Activated T-helper 1 cell treated with anti-CD3 and anti-CD28 coated beads, Interleukin-2, amount 50 U/mL, for 16 hours (primary cell): ENCODE measurements at places on chromosomes 3 and 15.

DNA sequence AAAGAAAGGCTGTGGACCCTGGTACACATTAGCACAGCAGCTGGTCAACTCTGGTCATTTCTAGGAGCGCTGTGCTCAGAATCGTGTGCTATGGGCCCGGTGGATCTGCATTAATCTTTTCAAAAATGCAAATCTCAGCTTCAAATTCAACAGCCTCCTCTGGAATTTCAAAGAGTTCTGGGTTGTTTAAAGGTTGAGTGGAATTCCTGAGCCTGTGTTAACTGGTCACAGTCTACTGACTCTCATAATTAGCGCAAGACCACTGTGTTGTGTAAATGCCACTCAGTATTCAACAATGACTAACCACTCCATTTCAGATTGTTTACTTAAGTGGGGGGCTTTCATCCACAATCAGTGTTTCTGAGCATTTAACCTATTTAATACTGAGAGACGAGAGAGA lies 2.7 kb upstream of the ARNT2 start:
- DNase-seq, result no peak

GRCh38 chr15:98610991-98611390 lies 37.3 kb upstream of the IGF1R start:
- no peak for DNase-seq

DNA sequence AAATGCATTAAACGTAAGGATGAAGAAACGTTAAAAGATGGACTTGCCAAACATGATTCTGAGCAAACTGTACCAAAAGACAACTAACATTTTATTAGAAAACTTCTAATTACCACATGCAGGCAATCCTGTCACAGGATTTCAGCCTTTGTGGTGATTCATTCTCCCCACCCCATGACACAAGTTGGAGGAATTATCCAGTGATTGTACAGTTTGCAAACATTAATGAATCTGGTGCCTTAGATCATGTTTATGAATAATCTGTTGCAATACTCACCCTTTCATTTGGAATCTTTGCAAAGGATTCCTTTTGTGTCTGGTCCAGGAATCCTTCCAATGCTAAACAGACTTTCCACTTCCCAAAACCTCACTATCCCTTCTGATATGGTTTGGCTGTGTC lies 23.3 kb upstream of the ERC2 start:
- DNase-seq, result no peak

DNA sequence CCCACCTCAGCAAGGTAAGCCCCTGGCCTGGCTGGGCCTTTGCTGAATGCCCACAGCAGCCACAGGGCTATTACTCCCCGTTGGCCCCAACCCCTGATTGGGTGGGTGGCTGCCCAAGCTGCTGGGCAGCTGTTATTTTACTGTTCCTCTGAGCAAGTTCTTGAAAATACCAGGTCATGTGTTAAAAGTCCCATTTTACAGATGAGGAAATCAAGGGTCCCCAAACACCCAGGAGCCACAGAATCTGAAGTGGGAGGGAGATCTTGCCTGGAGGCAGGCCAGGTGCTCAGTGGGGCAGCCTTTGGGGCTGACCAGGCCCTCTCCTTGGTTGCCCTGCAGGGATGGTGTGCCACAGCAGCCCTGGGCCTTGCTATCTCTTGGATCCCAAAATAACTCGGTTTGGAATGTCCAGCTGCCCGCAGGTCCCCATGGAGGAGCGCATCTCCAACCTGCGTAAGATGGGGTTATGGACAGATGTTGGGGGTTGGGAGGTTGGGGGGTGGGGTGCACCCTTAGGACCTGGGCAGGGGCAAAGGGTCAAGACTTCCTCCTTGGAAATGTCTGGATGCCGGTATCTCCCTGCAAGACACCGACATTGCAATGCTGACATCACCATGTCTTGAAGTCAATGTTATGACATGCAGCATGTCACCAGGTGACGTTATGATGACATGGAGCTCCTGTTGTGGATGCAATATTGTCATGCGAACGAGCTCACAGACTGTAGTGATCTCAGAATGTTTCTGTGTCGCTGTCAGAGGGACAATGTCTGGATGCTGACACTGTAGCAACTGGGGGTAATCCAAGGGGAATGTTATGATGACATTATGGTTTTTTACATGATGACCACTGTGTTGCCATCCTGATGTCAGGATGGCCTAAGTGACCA lies 13.3 kb upstream of the CSPG4 start:
- DNase-seq, result no peak

DNA sequence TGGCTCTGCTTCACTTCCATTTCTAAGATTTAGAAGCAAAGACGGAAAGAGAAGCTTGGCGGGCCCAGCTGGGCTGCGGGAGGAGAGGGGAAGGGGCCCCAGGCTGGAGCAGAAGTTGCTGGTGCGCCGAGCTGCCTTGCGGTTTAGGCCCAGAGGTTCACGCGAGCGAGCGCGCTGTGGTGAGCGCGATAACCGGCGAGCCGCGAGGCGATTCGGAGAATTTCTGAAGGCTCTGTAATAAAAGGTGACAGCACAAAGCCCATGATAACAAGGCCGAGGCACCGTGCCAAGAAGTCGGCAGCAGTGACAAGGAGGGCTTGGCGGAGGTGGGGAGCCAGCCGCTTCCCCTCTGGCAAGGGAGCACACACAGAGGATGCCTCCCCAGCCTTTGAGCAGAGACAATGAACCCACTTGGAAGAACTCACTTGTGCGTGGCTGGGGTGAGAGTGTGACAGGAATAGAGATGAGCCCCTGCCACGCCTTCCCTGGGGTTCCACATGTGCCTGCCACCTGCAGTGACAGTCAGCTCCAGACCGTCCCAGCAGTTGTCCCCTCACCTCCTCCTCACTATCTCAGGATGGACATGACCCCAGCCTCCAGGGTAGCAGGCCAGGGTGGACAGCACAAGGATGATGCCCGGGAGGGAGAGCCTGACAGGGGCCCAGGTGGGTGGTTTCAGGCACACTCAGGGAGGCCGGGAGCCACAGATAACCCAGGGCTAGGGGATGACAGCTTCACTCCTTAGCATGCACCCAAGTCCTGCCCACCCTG lies 315.2 kb downstream of the UACA start:
- no peak for DNase-seq

DNA sequence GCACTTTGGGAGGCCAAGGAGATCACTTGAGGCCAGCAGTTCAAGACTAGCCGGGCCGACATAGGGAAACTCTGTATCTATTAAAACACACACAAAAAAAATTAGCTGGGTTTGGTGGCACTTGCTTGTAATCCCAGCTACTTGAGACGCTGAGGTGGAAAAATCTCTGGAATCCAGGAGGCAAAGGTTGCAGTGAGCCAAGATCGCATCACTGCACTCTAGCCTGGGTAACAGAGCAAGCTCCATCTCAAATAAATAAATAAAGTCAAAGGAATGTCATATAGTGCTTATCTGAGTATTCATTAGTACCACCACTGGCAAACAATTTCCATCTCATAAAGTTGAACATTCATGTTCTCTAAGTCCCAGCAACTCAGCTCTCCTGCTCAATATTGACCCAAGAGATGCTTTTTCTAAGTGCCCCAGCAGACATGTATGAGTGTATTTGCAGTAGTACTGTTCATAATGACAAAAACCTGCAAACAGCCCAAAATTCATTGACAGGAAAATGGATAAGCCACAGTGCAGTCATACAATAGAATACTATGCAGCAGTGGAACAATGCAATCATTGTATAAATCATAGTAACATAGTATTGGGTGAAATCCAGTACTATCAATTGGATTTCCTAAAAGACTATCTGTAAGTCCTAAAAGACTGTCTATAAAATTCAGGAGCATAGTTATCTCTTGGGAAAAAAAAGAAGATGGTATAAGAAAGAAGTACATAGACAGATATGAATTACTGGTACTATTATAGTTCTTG lies 751.5 kb upstream of the LMCD1 start:
- no peak for DNase-seq

DNA sequence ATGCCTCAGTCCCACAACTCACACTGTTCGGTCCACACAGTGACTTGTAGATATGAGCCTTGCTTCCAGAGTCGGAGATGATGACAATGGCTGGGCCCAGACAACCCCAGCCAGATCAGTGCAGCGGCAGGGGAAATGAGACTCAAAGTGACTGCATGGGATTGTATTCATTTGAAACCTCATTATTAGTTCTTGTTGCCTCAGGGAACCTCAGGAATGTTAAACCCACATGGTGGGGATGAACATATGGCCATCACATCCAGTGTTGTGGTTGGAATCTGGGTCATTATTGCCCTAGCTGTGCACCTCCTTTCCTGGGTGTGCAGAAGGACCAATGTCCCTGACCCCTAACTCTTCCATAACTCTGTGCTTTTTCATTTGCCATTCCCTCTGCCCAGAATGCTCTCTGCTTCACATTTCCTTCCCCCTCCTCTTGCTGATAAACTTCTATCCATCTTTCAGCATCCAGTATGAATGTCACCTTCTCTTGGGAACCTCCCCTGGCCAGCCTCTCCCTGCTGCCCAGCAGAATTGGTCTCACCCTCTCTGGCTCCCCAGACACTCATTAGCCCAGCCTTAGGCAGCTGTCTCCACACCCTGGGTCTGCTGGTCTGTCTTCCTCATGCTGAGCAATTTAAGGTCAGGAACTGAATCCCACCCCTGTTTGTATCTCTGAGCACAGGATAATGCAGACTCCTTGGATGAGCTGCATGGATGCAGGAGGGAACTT lies 67.0 kb upstream of the TNFAIP8L3 start:
- DNase-seq, result no peak

- DNase-seq, result no peak
Measured at GRCh38 chr15:68862415-68862814, 41.7 kb upstream of the ANP32A start.

DNA sequence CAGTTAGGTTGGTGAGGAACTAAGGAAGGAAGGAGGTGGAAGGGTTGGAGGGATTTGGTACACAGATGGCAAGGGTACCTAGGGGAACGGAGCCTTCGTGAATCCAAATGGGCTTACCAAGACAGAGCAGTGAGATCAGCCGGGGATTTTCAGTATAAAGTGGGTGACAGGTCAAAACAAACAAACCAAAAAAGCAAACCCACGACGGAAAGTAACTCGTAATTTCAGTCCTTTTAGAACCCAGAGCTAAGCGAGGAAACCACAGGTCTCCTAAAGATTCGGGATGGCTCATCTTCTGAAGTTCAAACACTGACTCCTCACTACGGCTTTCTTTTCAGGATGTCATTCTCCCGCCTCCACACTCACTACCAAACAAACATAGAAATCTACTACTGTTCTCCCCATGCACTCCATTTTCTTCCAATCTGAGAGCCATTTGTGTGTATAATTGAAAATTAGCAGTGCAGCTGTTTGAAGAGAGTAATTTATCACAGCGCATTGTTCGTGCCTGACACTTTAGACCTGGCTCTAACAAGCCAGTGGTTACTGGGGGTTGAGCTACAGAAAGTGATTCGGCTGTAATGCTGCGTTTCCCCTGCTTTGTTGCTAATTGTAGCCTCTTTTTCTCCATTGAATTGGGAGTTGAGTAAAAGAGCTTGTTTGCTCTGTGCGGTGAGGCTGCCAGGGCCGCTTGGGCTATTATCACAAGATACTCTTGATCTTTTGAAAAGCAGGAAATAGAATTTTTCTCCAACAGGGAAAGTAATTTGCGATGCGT lies 64.7 kb upstream of the CCDC39 start:
- DNase-seq, result no peak

GRCh38 chr3:102605153-102605552 lies 170.3 kb downstream of the ZPLD1 start:
- no peak for DNase-seq

DNA sequence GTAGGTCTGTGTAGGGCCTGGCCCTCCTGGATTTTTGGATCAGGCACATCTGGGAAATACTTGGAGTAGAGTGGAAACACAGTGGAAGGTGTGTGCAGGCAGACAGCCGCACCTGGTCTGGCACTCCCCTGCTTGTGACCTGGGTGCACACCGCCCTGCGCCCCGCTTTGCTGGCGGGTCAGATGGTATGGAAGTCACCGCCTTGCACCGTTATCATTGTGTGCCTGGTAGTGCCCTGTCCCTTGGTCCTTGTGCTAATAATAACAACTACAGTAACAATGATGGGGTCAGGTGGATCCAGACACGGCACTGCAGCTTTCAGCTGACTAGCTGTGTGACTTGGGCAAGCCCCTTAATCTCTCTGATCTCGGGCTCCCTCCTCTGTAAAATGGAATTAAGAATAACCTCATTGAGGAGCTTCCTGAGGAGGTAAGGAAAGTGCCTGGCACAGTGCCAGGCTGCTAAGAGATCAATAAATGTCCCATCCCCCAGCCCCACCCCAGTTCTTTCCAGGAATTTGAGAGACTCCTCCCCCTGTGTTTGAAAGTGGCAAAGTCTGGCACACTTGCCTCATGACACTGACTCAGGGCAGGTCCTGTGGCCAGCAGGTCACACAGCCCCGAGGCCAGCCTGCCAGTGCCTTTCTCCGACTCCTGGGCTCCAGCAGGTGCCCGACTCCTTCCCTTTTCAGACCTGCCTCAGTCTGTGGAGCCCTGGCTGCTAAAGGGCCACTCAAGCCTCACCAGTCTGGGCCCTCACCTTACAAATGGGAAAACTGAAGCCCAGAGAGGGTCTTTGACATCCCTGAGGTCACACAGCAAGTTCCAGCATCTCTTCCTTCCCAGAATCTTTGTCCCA lies 9.8 kb downstream of the ISG20 start:
- no peak for DNase-seq

DNA sequence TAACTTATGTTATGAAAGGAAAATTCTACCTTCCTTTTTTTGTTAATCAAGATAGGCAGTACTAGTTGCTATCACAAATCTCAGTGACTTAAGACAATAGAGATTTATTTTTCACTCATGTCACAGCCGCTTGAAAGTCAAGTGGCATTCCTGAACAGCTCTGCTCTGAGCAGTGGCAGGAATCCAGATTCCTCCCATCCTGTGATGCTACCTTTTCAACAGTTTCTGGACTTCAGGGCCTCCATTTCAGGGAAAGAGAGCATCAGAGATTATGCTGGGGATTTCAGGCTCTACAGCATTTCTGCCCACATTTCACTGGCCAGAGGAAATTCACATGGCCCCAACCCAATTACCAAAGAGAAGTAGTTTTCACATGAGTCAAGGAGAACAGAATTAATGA lies 83.4 kb downstream of the IL1RAP start:
- DNase-seq, result no peak

DNA sequence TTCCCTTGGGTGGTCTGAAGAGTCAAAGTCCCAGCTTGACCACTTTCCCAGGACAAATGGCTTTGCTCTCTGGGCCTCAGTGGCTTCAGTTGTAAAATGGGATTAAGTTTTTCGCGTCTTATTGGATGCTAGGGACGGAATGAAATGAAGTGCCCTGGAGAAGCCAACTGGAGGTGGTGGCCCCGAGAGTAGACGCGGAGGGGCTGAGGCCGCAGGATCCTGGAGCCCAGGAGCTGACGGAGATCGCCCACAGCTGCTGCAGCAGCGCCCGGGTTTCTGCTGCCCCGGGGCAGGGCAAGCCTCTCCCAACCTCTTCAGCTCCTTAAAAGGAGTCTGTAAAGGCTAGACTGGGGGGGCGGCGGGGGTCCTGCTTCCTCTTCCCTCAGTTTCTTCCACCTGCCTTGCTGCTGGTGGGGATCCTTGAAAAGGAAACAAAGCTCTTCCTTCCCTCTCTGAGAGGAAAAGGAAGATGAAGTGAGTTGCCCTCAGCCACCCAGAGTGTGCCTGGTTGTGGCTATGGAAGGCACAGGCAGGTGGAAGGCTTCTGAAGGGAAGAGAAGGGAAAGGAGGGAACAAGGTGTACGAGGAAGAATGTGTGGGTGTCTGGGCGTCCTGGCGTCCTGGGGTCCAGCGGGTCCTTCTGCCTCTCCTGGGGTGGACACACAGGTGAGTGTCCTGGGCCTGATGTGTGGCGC lies 967 bp upstream of the BNC1 start:
- DNase-seq, result no peak
